ENCODE measurements at places on chromosomes 2 and 18. TPM values are rescaled to one million over a fixed set of nuclear protein-coding genes. Genes with fewer than 3 reads are reported as not detected.

Gene DOK6
- total RNA-seq = 7.2 TPM

GRCh38 chr2:40173276-40173675, 278.6 kb downstream of the SLC8A1 start:
- no peak for DNase-seq

- no peak for DNase-seq
These were observed 31.8 kb downstream of the AFF3 start for GRCh38 chr2:100110614-100111000.

- peak; percentile 92 for DNase-seq
These were observed 10.3 kb downstream of the PTPRN start for GRCh38 chr2:219298759-219299371.

- DNase-seq = no peak
These were observed 2.1 kb upstream of the PCBP1 start for GRCh38 chr2:70084973-70085710.

Gene FARSB
- 17.0 TPM for total RNA-seq

GRCh38 chr2:66724241-66724640, 289.3 kb downstream of the MEIS1 start:
- no peak for DNase-seq

Gene LYG1
- 1.00 TPM for total RNA-seq

DNA sequence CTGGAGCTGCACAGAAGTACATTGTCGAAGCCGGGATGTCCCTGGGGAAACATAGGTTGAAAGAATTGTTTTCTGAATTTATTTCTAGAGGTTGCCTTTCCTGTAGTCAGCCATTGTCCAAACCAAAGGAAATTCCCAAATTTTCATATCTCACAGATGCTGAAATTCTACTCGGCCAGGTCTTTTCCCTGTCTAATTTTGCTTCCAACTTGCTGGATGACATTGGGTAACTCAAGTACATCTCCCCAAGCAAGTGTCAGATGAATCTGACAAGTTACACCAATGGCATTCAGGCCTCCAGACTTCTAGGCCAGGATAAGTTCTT, 47.5 kb upstream of the ROCK2 start:
- no peak for DNase-seq

GRCh38 chr2:10087360-10087759, 7.1 kb upstream of the CYS1 start:
- peak; percentile 77 for DNase-seq

Gene HAAO
- 5.1 TPM for total RNA-seq

GRCh38 chr2:151851761-151852160, 23.5 kb upstream of the ARL5A start:
- DNase-seq = no peak

DNA sequence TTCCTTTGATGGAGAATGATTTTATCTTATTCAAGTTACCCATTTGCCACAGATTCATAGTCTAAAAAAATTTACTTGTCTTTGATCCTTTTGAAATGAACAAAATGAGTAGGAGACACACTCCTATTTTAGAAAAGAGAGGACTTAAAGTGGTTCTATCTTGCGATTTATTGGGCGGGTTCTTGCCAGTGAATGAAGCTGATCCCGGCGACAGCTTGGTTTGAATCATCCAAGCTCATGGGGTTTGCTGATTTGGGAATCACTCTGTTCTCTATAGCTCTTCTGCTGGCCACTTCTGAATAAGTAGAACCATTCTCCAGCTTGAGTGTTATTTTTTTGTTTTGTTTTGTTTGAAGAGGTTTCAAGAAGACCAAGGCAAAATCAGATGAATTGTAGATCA, 25.5 kb upstream of the PPP1CB start:
- DNase-seq = no peak

Gene DLX1
- total RNA-seq = not detected

Gene TRAF3IP1
- total RNA-seq = 27.1 TPM

- no peak for DNase-seq
These were observed 68.6 kb upstream of the DNMT3A start for GRCh38 chr2:25410370-25410769.

GRCh38 chr18:73144030-73144429, 276.2 kb upstream of the NETO1 start:
- no peak for DNase-seq

DNA sequence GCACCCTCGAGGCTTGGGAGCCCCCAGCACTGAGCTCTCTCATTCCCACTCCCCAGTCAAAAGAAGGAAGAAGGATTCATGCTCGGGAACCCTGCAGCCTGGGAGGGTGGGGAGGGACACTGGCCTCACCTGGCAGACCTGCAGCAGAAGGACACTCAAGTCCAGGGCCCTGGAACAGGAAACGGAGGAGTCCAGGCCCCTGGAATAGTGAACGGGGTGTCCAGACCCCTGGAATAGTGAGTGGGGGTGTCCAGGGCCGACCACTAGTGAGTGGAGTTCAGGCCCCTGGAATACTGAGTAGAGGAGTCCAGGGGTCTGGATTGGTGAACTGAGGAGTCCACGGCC, 292.5 kb downstream of the NDUFA10 start:
- DNase-seq = no peak

DNA sequence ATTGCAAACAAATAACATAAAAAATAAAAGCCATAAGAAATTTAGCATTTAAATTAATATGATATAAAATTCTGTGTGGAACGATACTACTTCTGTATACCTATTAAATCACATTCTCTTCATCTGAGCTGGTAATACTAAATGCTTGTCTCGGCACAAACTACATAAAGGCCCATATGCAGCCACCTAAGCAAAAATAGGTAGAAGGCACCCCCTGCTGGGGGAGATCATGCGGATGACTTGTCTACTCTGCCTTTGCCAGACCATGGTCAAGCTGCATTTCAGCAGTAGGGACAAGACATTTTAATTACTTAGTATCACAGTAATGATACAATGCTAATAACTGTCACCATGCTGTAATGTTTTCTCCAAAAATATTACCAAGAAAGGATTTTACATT, 108.0 kb downstream of the CDH19 start:
- DNase-seq = no peak

DNA sequence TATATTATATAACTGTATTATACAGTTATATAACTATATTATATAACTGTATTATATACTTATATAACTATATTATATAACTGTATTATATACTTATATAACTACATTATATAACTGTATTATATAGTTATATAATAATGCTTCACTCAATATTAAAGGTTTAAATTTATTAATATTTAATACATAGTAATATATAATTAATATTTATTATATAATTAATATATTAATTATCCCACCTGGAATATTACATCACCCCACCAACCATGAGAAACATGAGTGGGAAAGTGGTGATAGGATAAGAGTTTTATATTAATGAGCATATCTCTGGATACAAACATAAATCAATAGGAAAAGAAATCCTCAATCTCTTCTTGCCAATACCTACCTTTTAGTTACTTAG, 487.1 kb upstream of the LRRTM4 start:
- DNase-seq = no peak

Gene KATNAL2
- total RNA-seq = 3.9 TPM

- no peak for DNase-seq
These were observed 19.0 kb downstream of the PFN4 start for GRCh38 chr2:24104110-24104650.

- DNase-seq = no peak
These were observed 395.4 kb upstream of the ATP5MC3 start for GRCh38 chr2:175576875-175577274.

Gene NXPH2
- not detected for total RNA-seq

GRCh38 chr2:100749771-100750542, 70.0 kb upstream of the NPAS2 start:
- no peak for DNase-seq

GRCh38 chr2:208224802-208225201, 30.1 kb downstream of the IDH1 start:
- no peak for DNase-seq

GRCh38 chr2:129101186-129101585, 782.5 kb upstream of the HS6ST1 start:
- DNase-seq = no peak

DNA sequence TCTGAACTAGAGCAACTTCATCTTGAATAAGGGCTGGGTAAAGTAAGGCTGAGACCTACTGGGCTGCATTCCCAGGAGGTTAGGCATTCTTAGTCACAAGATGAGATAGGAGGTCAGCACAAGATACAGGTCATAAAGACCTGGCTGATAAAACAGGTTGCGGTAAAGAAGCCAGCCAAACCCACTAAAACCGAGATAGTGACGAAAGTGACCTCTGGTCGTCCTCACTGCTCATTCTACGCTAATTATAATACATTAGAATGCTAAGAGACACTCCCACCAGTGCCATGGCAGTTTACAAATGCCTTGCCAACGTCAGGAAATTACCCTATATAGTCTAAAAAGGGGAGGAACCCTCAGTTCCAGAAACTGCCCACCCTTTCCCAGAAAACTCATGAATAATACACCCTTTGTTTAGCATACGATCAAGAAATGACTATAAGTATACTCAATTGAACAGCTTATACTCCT, 109.1 kb downstream of the FIGN start:
- DNase-seq = no peak
